ENCODE measurements at places on chromosomes 12 and 14. TPM values are rescaled to one million over a fixed set of nuclear protein-coding genes. Genes with fewer than 3 reads are reported as not detected.

Gene GARIN6
- 7.8 TPM for total RNA-seq

Gene SLC17A8
- 0.08 TPM for total RNA-seq

Gene DIO2
- total RNA-seq, result 4.9 TPM

DNA sequence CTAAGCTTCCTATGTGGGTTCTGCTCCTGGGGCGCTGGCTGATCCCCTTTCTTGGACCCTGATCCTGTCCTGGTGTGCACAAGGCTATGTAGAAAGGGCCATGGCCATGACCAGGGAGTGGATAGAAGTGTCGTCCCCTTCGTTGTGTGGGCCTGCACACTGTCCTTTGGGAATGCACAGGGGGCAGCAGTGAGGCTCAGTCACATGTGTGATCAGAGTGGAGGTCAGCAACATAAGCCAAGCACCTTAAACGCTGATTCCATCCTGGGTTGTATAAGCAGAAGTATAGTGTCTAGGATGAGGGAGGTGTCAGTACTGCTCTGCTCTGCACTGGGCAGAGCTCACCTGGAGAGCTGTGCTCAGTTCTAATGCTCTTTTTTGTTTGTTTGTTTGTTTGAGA, 48.4 kb downstream of the ESRRB start:
- no peaks in the 10 kb centered on the region for H3K27me3 ChIP-seq
- H3K4me3 ChIP-seq, result no peak overlapping the region
- DNase-seq, result no peak

DNA sequence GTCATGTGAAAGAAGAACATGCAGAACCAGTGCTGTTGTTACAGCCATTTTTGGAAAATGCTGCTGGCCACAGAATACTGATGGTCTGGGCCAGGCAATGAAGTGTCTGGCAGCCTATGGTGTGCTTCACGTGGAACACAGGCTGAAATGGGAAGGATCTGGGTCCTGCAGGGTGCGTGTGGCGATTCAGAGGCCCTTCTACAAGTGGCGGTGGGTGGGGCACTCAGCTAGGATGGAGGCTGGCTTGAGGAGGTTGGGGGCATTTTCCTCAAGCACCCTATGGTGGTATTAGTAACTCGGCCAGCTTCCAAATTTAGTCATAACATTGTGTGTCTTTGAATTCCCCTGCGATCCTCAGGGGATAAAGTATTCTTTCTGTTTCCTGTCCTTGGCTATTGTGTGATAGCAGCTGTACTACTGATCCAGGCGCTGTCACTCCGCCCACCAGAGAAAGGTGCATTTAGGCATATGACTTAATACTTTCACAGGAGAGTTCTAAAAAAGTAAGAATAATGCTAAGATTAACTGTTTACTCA, 9.2 kb upstream of the RAD52 start:
- no peaks in the 10 kb centered on the region for H3K36me3 ChIP-seq
- no peak overlapping the region for H3K27ac ChIP-seq
- DNase-seq, result peak; percentile 25
- no peaks in the 10 kb centered on the region for H3K27me3 ChIP-seq

GRCh38 chr12:128180166-128180565, 86.8 kb upstream of the TMEM132C start:
- H3K4me1 ChIP-seq, result no peaks in the 10 kb centered on the region
- DNase-seq, result no peak
- H3K36me3 ChIP-seq, result no peaks in the 10 kb centered on the region
- H3K27ac ChIP-seq, result no peak overlapping the region
- no peaks in the 10 kb centered on the region for H3K27me3 ChIP-seq
- H3K4me3 ChIP-seq, result no peak overlapping the region

DNA sequence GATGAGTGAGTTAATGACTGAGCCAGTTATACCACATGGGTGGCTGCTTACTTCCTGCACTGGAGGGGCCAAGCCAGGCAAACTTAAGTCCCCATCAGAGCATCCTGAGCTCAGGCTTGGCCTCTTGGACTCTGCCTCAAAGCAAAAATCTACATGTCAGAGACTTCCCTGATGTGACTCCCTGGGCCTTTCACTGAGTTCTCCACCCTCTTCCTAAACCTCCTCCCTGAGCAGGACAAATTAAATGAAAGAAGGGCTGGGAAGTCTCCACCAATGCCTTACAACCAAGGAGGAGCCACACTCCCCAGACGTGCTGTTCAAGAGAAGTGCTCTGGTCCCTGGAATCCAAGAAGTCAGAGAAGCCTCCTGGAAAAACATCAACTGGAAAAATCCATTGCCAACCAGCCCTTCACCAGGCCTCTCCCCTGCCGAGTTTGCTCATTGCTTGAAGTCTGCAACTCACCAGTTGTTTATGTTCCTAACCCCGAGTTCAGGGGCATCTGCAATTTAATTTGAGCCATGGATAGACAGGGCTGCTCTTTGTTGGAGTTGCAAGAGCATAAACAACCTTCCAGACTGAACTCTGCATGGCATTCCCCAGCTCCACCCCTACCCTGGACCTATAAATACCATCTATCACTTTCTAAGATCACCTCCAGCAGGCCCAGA, 160.5 kb downstream of the ANO2 start:
- no peak overlapping the region for H3K27ac ChIP-seq
- H3K27me3 ChIP-seq, result no peaks in the 10 kb centered on the region
- H3K36me3 ChIP-seq, result no peaks in the 10 kb centered on the region

DNA sequence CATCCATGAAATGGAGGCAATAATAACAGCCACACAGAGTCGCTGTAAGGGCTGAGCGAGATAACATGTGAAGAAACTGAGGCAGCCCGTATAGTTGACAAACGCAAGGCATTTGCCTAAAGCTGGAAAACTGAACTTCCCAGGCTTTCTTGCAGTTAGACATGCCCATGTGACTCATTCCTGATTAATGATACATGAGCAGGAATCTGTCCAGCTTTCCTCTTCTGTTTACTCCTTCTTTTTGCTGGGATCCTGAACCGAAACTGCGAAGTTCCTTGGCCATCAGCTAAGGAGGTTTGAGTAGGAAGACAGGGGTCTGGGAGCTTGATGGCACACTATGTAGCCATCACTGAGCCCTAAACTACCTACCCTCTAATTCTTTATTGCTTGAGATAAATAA, 52.2 kb downstream of the ST8SIA1 start:
- no peaks in the 10 kb centered on the region for H3K27me3 ChIP-seq
- DNase-seq, result no peak
- no peaks in the 10 kb centered on the region for H3K4me1 ChIP-seq
- no peak overlapping the region for H3K27ac ChIP-seq
- no peaks in the 10 kb centered on the region for H3K36me3 ChIP-seq

DNA sequence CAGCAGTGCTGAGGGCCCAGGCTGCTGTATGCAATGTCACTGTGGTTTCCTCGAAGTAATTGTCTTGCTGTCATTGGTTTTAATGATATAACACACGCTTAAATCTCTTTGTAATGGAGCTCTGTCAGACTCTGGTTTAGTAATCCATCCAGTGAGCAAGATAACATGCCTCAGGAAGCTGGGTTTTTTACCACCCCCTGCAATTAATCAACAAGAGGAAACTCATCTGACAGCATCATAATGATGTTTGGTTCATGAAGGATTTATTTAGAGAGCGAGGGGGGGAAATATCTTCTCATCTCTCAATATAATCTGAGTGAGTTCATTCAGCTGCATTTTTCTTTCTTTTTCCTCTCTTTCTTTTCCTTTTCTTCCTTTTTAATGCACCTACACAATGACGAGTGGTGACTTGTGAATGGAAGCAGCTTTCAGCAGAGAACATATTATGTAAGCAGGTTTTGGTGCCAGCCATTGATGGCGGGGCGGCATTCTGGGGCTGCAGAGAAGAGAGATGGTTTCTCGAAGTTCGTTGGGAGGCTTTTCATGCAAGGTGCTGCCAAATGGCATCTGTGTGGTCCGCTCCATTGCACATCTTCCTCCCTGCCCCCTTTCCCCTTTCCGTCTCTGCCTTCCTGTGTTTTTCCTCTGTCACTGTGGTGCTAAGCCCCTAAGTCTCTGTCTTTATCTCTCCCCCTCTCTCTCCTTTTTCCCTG, 6.7 kb downstream of the RPH3A start:
- H3K27ac ChIP-seq, result no peak overlapping the region
- H3K27me3 ChIP-seq, result no peaks in the 10 kb centered on the region
- H3K36me3 ChIP-seq, result no peaks in the 10 kb centered on the region
- no peaks in the 10 kb centered on the region for H3K4me1 ChIP-seq
- no peak for DNase-seq
- H3K4me3 ChIP-seq, result no peak overlapping the region

Gene POC1B
- 30.2 TPM for total RNA-seq

Gene KLRD1
- total RNA-seq, result 0.71 TPM

DNA sequence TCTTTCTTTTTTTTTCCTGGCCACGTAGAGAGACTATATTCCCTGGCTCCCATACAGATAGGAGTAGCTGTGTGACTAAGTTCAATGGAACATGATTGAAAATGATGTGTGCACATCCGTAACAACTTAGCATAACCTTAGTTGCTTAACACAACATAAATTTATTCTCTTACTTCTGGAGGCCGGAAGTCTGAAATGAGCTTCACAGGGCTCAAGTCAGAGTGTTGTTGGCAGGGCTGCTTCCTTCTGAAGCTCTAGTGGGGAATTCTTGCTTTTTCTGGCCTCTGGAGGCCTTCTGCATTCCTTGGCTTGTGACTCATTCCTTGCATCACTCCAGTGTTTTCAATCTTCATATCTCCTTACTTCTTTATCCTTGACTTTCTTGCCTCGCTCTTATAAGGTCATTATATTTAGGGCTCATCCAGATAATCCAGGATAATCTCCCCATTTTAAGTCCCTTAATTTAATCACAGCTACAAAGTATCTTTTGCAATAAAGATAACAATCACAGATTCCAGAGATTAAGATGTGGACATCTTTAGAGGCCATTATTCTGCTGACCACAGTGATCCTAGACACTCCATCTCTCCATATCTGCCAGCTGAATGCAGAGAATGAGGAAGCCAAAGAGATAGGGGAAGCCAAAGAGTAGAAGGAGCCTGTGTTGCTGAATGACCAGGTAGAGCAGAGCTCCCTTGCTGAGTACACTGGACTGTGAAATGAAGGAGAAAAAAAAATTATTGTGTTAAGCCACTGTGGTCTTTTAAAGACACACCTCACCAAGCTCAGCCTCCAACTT, 21.0 kb upstream of the SNX6 start:
- no peaks in the 10 kb centered on the region for H3K27me3 ChIP-seq
- H3K4me3 ChIP-seq, result no peak overlapping the region
- H3K4me1 ChIP-seq, result no peaks in the 10 kb centered on the region
- no peak for DNase-seq
- H3K27ac ChIP-seq, result no peak overlapping the region
- no peaks in the 10 kb centered on the region for H3K36me3 ChIP-seq

DNA sequence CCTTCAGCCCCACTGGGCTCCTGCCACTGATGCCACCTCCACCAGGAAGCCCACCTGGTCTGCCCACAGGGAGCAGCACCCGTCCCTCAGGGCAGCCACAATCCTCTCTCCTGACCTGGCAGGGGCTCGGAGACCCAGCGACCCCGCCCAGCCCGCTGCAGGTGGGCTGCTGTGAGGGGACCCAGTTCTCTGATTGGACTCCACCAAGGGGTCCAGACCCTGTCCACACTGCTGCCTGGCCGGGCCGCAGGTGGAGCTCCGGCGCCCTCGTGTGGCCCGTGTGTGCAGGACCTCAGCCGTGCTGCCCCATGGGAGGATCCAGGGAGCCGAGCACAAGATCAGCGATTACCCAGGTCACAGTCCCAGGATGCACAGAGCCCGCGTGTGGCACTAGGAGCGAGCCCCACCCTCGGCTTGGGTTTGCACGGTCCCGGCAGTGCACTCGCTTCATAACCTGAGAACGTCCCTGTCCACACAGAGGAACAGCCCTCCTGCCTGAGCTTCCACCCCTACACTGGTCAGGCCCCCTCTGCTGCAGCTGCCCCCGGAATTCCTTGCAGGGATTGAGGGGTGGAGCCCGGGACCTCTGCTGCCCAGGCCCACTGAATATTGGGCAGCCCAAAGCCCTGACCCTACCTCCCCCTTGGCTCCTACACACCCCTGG, 35.4 kb upstream of the TMEM179 start:
- no peak overlapping the region for H3K27ac ChIP-seq
- no peaks in the 10 kb centered on the region for H3K4me1 ChIP-seq
- H3K36me3 ChIP-seq, result no peaks in the 10 kb centered on the region

DNA sequence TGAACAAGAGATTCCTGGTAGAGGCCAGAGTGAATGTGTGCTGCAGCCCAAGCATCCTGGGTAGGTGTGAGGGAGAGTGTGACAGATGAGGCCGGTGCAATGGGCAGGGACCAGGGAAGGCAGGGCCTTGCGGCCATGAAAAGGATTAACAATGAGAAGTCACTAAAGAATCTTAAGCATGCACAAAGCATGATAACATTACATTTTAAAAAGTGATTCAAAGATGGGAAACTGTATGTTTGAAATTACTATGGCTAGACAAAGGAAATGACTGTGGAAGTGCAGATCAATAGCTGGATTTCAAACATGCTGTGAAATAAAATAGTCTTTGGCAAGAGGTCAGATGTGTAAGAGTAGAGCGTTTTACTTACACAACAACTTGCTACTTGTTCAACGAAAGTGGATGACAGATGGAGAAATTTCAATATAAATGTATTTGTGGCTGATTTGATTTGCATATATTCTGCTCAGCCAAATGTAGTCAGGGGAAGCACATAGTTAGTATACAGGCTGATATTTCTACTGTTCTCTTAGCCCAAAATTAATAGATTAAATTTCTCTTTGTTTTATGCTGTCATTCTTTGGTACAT, 175.5 kb downstream of the CCDC59 start:
- no peak overlapping the region for H3K27ac ChIP-seq
- H3K36me3 ChIP-seq, result no peaks in the 10 kb centered on the region

Gene BIN2
- 10.9 TPM for total RNA-seq

GRCh38 chr12:108430245-108430644, 84.8 kb upstream of the FICD start:
- peaks cover 6% of the 10 kb centered on the region for H3K4me1 ChIP-seq
- DNase-seq, result no peak
- H3K27ac ChIP-seq, result no peak overlapping the region
- no peaks in the 10 kb centered on the region for H3K36me3 ChIP-seq

GRCh38 chr12:114636723-114637480, 47.1 kb downstream of the TBX3 start:
- DNase-seq, result no peak
- H3K4me3 ChIP-seq, result no peak overlapping the region
- no peak overlapping the region for H3K27ac ChIP-seq
- H3K27me3 ChIP-seq, result no peaks in the 10 kb centered on the region
- no peaks in the 10 kb centered on the region for H3K36me3 ChIP-seq
- H3K4me1 ChIP-seq, result no peaks in the 10 kb centered on the region

DNA sequence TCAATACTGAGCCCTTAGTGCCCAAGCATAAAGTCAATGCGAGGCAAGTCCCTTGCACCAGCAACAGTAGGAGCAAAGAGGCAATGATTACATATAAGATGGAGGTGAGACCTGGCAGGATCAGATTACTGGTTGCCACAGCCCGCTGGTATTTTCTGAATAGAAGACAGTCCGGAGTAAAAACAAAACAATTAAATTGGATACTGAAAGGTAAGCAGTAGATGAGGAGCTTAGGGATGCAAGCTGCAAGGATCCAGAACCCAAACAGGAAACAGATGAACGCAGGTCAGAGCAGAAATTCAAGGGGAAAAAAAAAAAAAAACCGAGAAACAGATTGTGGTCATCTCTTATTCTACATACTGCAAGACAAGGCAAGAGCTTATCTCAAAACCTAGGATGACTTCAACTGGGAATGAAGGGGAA, 119.6 kb downstream of the MED13L start:
- no peak for DNase-seq
- H3K27me3 ChIP-seq, result no peaks in the 10 kb centered on the region

Gene SLC48A1
- 32.0 TPM for total RNA-seq

Gene IFI27L1
- total RNA-seq, result 174 TPM

All from testis (tissue), 5 donors.